ENCODE measurements at places on chromosomes 1 and 21.

GRCh38 chr1:175848329-175848728, 104.9 kb upstream of the TNR start:
- no peak for DNase-seq

GRCh38 chr1:85628791-85629531, 48.4 kb downstream of the CCN1 start:
- DNase-seq: no peak

- no peak for DNase-seq
Observed at GRCh38 chr1:150791585-150791984, 16.5 kb downstream of the CTSK start.

DNA sequence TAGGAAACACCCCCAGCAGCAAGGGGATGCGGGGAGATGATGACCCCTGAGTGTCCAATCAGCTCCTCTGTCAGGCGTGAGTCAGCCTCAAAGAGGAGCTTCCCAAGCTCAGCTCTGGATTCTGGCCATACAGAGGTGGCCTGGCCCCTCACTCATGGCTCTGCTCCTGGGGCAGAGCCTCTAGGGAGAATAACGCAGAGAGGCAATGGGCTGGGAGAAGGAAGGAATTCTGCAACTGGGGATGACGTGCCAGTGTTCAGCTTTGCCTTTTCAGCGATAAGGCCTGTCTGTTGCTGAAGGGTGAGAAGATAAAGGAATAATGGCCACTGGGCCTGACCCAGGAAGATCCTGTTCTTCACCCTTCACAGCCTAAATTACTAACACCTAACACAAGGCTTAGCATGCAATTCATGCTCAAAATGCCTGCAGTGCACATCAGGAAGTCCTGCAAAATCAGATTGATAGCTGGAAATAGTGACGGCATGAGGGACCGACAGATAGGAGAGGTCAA, 92.2 kb downstream of the TBX19 start:
- no peak for DNase-seq
